ENCODE measurements at places on chromosomes 5 and 9.

- DNase-seq = no peak
Measured at GRCh38 chr5:2190549-2190948, 307.8 kb upstream of the IRX4 start.

DNA sequence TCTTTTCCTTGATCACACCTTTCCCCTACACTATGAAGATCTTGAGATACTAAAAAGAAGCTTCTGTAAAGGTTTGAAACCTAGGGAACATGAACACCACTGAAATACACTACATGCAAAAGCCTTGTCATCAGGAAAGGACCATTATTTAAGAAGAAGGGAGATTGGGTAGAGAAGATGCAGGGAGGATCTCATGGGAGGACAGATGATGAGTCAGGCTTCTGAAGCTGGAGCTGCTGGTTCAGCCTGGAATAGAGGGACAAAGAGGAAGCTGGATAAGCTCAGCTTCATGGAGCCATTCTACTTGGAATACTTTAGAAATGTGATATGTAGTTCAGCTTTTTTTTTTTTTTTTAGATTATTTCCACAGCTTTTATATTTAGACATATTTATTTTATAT lies 169.8 kb downstream of the MAN2A1 start:
- DNase-seq = no peak

GRCh38 chr9:85723215-85723614 lies 18.5 kb downstream of the AGTPBP1 start:
- DNase-seq = no peak

- no peak for DNase-seq
Measured at GRCh38 chr5:143748516-143748915, 63.4 kb upstream of the HMHB1 start.

GRCh38 chr5:73388740-73389139 lies 59.8 kb downstream of the FOXD1 start:
- DNase-seq = no peak

- no peak for DNase-seq
Measured at GRCh38 chr5:66739951-66740350, 143.8 kb downstream of the MAST4 start.

DNA sequence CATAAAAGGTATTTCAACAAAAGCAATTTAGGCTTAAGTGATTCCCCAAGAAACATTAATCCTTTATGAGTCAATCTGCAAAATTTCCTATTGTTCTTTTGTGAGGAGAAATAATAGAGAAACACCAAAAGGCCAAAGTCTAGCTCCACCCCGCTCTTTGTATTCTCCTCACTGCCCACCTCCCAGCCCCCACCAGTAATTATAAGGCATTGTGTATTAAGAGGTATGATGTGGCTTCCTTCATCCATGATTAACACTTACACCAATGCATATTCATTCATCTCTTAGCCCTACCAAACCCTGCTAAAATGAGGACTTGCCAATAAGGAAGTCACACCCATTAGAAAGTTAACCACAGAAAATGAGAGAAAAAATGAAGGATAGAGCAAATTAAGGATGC lies 105.3 kb upstream of the SPATA31D4 start:
- DNase-seq = no peak

- no peak for DNase-seq
Measured at GRCh38 chr9:37758747-37759146, 5.1 kb downstream of the TRMT10B start.

DNA sequence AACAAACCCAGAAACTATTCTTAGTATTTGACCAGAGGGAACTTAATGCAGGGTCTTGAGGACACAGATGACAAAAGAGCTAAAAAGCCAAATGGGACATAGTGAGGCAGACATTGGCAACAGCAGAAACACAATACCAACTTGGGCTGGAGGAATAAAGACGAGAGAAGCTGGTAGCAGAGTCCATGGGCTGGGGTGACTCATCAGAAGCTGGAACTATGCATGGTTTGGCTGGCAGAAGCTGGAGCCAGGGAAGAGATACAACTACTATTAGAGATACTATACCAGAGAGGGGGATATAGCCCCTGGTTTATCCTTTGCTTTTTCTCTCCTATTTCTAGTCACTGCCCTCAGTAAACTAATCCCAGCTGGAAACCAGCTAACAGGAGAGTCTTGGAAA lies 29.2 kb upstream of the DPYSL3 start:
- DNase-seq = no peak

GRCh38 chr9:110545705-110546104 lies 33.8 kb downstream of the SVEP1 start:
- DNase-seq = no peak

DNA sequence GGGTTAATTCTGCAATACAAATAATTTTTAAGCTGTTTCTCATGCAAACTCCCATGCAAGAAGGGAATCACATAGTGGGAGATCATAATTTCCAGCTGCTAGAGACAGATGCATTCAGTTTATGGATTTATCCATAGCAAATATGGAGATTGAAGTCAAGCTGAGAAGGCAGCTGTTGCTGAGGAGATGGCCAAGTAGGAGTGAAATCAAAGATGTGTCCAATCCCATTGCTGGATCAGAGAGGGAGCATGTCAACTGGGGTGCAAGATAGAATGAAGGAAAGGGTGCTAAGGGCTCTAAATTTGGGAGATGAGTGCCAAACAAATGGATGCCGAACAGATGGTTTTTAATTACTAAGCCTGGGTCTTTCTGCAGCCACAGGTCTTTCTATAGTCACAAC lies 504.5 kb downstream of the NFIB start:
- no peak for DNase-seq

DNA sequence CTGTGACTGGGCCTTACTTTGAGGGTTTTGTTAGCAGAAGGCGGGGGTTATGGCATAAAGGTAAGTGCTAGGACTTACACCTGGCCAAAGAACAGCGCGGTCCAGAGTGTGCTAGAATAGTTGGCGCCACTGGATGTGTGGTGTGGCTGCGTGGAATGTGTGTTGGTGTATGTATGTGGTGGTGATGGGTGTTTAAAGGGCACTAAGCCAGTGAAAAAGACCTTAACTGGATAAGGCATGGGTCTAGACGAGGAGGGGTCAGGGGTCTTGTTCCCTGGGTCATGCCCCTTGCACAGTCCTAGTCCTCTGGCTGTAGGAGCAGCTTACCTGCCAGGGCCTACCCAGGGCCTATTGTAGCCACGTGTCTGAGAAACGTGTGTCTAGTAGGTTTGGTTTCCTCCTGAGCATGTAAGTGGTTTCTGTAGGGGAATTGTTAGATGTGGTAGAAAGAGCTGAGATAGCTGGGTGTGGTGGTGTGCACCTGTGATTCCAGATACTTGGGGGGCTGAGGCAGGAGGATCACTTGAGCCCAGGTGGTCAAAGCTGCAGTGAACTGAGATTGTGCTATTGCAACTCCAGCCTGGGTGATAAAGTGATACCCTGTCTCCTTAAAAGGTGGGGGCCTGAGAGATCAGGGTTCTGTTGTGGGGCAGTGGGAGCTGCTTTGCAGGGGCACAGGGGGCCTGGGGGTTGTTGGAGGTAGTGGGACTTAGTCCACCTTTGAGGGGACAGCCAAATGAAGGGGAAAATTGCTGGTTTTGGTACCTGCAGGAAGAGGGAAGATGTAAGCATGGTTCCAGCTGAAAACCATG lies 55.2 kb downstream of the HSPA4 start:
- DNase-seq = no peak

DNA sequence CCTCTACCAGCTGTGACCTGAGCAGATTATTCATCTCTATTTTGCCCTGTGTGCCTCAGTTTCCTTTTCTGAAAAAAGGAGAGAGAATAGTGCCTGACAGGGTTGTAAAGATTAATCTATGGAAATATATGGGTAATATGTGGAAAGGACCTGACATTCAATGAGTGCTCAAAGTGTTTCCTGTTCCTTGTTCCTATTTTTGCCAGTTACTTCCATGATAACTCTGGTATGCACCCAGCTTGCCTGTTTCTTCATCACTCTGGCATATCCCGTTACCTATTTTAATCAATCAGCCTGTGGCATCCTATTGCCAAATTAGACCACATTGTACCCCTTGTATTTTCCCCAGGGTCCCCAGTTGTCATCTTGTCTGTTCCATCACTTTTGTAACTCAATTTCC lies 3.6 kb upstream of the ARAP3 start:
- DNase-seq = no peak

DNA sequence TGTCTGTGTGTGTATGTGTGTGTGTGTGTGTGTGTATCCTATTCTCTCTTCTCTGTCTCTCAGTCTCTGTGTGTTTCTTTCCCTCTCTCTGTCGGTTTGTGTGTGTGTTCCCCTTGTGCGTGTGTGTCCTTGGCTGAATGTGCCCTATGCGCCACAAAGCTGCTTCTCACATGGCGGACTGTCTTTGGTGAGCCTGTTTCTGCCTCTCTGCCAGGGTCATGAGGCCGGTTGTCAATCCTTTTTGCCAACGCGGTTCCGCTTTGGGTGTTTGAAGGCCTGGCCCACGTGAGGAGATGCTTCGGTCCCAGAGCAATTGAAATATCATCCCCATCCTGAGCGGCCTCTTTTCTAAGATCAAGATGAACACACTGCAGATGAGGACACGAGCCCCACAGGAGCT lies 476.0 kb downstream of the SPATA31A7 start:
- no peak for DNase-seq

DNA sequence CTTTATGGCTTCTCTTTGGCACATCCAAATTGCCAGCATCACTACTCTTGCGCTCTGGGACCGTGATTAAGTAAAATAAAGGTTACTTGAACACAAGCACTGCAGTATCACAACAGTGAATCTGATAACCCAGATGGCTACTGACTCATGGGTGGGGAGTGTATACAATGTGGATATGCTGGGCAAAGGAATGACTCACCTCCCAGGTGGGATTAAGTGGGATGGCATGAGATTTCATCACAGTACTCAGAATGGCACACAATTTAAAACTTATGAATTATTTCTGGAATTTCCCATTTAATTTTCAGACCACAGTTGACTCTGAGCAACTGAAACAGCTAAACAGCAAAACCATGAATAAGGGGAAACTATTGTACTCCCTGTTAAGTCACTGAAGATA lies 4.3 kb downstream of the GFM2 start:
- DNase-seq = no peak

DNA sequence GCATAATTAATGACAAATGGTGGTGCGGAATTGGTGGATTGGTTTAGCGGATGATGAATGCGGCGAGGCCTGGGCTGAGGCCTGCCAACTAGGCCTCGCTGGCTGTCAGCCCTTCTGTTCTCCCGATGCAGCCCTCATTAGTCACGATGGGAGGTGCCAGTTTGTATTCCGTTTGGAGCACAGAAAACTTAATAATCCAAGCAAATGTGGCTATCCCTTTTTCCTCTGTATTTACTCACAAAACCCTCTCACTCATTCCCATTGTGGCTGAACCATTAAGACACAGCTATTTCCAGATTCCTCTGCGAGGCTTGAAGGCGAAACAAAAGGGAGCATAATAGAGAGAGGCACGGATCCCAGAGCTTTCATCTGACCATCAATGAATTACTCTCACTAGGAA lies 114.3 kb downstream of the MVB12B start:
- peak; percentile 74 for DNase-seq

DNA sequence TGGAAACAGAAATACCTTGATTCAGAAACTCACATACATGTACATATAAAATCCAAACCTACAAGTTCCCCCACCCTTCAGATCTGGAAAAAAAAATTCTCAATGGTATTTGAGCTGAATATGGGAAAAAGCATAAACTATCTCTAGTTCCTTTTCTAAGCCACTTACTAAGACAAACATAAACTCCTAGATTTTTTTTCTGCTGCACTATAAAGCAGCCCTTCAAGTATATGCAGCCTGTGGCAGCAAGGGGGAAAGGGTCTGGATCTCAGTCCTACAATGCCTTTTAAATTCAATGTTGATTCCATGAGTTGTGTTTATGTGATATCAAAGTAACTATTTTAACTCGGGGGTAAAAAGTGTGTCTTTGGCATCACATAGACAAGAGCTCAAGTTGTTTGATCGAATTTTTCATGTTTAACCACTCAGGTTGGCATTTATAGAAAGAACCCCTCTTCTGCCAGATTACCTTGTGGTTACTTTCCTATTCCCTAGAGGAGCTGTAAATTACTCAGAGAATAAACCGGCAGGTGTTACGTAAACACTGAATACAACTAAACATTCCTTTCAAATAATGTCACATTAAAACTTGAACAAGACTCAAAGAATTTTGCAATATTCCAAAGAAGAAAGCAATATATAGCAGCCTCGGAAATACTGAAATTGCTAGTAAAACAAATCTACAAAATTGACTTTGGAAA lies 91.8 kb upstream of the FER start:
- DNase-seq = no peak

- no peak for DNase-seq
Measured at GRCh38 chr9:106700676-106701075, 162.3 kb upstream of the ZNF462 start.

DNA sequence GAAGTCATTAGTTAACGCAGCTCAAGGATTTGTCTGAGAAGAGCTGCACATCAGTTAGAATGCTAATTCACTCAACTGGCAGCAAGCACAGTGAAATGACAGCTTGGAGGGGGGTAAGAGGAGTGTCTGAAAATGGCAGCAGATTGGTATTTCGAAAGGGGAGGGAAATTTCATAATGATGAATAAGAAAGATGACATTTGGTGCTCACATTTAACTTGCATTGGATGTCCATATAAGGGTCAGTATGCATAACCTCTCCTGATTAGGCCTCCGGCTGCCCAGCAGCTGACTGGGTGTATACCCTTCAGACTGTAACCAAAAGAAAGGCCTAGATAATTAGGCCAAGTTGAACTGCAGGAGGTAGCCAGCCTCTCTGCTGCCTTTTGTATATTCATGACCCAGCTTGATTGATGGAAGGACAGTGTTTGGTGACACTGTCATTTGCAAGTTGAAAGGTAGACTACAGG lies 131.0 kb downstream of the PBX3 start:
- DNase-seq = peak; percentile 44

GRCh38 chr9:129713402-129713679 lies 39.5 kb downstream of the PTGES start:
- DNase-seq = no peak

DNA sequence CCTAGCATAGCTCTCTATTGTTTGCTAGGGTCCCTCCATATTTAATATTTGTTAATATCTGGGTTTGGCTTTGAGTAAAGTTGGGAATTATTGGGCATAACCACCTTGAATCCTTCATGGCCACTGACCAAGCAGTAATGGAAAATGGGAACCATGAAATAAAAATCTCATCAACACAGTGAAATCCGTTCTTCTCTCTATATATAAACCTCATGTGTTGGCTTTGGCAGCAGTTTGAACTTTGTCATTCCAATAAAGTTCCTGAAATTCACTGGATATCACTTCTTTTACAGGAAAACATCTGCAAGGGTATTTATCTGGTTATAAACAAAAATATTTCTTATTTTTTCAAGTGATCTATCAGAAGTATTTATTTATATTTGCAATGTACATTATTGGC lies 93.0 kb upstream of the MPDZ start:
- DNase-seq = no peak

- no peak for DNase-seq
Measured at GRCh38 chr5:78793907-78794662, 145.5 kb upstream of the LHFPL2 start.

GRCh38 chr9:128340691-128341434 lies 536 bp downstream of the SLC27A4 start:
- no peak for DNase-seq

DNA sequence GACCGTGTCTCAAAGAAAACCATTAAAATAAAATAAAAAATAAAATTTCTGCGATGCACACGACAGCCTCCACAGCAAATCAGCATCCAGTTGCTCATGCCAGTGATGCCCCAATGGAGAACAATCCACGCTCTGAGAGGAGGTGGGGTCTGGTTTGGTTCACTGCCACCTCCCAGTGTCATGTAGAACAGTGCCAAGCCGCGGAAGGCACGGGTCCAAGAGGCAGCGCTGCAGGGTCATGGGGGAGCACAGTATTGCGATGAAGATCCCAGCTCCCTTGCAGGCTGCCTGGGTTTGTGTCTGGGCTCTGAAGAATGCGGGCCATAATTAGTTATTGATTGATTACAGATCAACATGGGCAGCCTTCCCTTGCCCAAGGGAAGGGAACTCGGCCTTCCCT lies 6.1 kb upstream of the CACFD1 start:
- DNase-seq = peak; percentile 7

Measured in NCI-H1694 treated with DMSO at 0.1 percent for 48 hours (cell line).